ENCODE measurements at places on chromosomes 2 and 18.

DNA sequence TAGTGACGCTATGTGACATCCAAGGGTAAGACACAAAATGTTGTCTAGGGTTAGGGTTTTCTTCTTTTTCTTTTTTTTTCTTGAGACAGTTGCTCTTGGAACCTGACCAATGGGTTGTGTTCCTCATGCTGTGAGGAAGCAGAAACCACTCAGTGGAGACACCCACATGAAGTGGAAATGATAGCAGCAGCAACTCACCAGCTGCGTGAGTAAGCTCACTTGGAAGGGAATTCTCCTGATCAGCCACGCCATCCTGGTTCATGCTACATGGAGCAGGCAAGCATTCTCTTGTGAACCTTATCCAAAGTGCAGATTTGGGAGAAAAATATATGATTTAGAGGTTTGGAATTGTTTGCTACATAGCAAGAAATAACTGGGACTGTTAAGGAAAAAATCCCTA lies 863.7 kb downstream of the EPHA4 start:
- no peak for DNase-seq

GRCh38 chr2:173397539-173397938 lies 42.9 kb downstream of the CDCA7 start:
- no peak for DNase-seq

DNA sequence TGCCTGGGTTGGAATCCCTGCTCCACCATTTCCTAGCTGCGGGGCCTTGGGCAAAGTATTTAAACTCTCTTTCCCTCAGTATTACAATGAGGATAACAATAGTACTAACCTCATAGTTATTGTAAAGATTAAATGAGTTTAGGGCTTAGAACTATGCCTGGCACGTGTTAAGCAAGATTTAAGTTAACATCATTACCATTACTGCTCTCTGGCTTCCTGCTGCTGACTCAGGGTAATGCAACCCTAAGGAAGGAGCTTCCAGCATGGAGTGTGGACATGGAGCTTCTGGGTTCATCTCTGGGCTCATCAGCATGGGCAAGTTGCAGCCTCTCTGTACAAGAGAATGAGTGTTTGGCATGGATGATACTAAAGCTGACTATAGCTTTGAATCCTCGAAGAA lies 374.2 kb upstream of the MAP2 start:
- DNase-seq, result no peak

DNA sequence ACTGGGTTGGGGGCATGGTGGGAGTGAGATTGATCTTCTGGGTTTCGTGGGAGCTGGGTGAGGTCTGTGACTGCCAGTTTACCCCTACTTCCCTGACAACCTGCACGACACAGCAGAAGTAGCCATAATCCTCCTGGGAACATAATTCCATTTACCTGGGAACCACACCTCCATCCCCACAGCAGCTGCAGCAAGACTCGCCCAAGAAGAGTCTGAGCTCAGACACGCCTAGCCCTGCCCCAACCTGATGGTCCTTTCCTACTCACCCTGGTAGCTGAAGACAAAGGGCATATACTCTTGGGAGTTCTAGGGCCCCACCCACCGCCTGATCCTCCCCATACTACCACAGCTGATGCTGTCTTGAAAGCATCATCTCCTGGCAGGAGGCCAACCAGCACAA lies 43.8 kb downstream of the FLACC1 start:
- no peak for DNase-seq

- DNase-seq, result no peak
Measured at GRCh38 chr2:195612611-195613495, 44.2 kb upstream of the SLC39A10 start.

- no peak for DNase-seq
Measured at GRCh38 chr2:155687181-155687580, 645.3 kb downstream of the NR4A2 start.

DNA sequence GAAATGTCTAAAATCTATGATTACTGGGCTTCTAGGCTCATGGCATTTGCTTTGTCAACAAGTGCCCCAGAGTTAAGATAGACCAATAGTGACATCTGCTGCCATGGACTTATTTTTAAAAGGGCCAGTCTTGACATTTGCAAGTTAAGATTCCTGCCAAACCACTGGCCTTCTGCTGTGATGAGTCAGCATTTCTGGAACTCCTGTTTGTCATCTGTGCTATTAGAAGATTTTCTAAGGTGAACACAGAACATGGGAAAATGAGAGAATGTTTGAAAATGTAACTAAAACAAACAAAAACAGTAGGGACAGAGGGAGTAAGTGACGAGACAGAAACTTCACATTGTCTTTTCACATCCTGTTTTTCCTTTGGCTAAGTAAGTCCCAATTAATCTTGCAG lies 93.7 kb upstream of the WDR75 start:
- peak; percentile 71 for DNase-seq

DNA sequence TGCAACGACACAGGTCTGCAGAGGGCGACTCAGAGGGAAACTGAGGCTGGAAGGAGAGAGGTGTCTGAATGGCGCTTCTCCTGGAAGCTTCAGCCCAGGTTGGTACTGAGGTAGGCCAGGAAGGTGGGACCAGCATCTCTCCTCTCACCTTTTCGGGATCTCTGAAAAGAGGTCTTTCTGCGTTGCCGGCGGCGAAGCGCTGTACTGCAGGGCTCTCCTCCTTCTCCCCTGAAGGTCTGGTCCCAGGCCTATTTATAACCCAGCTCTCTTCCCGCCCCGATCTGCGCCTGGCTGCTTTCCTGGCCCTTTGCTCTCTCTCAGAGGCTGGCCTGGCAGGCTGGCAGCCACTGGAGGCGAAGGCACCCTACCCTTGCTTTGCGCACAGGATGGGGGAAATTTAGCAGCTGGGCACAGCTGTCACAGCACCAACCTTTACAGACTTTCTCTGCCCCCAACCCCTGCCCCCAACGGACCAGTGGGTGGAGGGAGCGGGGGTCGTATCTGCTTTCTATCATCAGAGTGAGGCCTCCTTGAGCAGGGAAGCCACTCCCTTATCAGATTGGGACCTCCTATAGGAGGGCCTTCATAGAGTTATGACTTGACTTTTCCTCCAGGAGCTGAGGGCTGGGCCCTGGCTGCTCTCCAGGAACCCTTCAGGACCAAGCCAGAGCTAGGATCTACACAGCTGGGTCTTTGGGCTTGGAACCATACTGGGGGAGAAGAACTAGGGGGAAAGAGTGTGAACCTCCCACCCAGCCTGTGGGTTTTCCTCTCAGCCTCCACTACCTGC lies 1.1 kb downstream of the DYSF start:
- DNase-seq, result peak; percentile 85

Data from tibial artery (tissue), 4 donors.